NCI-H69 (cell line): ENCODE measurements at places on chromosomes 7 and 10.

DNA sequence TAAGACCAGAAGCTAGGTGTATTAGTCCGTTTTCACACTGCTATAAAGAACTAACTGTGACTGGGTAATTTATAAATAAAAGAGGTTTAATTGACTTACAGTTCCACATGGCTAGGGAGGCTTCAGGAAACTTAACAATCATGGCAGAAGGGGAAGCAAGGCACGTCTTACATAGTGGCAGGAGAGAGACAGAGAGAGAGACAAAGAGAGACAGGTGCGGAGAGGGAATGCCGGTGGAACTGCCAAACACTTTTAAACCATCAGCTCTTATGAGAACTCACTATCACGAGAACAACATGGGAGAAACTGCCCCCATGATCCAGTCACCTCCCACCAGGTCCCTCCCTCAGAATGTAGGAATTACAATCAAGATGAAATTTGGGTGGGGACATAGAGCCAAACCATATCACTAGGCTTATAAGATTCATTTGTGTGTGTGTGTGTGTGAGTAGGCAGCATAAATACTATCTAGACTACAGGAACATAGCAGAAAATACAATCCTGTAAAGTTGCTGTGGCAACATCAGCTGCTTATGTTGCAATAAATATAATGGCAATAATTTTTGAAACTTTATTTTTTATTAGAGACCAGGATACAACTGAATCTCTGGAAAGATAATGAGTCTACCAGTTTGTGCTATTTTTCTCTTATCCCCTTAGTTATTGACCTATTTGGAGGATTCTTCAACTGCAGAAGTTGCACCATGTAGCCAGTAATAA, 77.1 kb downstream of the NRF1 start:
- DNase-seq, result no peak

GRCh38 chr10:24952707-24953645, 570 bp upstream of the PRTFDC1 start:
- DNase-seq, result peak; percentile 78

DNA sequence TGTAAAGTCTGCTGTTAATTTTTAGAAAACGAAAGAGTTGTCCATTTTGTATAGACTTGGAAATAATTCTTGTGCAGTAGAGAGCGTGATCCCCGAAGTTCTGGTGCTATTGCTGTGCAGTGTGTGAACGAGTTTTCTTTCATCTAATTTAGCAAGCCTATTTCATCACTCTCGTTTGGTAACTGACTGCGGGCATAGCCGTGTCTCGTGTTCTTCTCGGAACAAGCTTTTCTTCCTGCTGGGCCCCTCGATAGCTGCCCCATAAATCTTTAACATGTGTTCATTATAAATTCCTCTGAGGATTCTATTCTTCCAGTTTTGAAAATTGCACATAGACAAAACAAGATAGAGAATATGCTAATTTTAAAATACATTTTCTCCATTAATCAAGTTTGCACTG, 622.0 kb upstream of the PFKP start:
- DNase-seq, result no peak

DNA sequence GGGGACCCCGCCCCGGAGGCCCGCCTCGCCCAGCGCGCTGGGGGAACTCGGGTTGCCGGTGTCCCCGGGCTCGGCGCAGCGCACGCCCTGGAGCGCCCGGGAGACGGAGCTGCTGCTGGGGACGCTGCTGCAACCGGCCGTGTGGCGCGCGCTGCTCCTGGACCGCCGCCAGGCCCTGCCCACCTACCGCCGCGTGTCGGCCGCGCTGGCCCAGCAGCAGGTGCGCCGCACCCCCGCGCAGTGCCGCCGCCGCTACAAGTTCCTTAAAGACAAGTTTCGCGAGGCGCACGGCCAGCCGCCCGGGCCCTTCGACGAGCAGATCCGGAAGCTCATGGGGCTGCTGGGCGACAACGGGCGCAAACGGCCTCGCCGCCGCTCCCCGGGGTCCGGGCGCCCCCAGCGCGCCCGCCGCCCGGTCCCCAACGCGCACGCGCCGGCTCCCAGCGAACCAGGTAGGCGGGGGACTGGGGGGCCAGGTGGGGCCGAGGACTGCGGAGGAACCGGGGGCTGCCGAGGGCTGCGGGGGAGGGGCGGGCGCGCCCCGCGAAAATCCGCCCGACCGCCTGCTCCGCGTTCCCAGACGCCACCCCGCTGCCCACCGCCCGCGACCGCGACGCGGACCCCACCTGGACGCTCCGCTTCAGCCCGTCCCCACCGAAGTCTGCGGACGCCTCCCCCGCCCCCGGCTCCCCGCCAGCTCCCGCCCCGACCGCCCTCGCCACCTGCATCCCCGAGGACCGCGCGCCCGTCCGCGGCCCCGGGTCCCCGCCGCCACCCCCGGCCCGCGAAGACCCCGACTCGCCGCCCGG, 574 bp downstream of the UTF1 start:
- peak; percentile 46 for DNase-seq

GRCh38 chr7:71414490-71414889, 282.5 kb downstream of the GALNT17 start:
- peak; percentile 5 for DNase-seq

DNA sequence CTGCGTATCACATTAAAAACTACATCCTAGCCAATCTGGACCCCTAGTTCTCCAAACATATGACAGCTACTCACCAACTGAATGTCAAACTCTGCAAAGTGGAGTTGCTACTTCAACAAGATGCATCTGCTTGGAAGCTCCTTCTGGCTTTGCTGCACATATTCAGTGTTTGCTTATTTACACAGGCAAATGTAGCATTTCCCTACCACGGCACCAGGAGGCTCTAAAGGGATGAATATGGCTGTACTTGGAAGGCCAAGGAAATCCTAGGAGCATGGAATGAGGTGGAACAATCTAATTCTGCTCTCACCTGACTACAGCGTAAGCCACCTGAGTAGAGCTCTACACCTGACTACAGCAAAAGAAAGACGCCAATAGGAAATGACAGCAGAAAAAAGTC, 39.7 kb downstream of the MTPAP start:
- DNase-seq, result no peak

- DNase-seq, result peak; percentile 8
Observed at GRCh38 chr7:112453505-112454171, 3.4 kb downstream of the IFRD1 start.
